EL (cell line): ENCODE measurements at places on chromosomes 11 and 22.
A peak's percentile ranks its signal among the peaks of the same experiment; 100 is the strongest.

DNA sequence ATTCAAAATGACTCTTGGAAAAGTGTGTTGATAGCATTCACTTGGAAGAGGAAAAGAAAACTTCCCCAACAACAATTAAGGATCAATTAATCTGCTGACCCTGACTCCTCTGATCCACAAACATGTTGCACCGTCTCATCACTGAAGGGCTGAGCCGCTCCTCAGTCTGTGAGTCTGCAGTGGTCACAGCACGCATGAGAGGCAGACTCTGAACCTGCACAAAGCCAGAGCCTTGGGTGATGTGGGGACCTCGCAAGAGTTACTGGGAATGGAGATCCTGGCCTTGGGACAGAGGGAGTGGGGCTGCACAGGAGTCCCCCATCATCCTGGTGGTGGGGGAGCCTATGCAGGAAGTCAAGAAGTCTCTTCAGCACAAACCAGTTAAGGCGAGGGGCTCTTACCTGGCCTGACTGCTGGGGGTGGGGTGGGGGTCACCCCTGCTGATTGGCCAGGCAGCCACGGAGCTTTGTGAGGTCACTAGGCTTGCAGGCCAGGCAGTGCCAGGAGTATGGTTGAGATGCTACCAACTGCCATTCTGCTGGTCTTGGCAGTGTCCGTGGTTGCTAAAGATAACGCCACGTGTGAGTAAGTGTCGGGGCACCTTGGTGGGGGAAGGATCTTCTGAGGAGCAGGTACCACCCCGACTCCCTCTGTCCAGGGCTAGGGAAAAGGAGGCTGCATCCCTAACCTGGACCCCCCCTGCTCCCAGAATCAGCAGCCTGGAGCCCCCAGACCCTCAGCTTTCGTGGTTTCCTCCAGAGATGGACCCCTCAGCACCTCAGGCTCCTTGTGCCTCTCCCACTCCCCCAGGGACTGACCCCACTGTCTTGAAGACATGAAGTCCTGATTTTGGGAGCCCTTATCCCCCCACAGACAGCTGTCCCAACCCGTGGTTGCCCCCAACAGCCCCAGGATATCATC lies at the start of gene ACR:
TSS of gene ACR (plus strand) at position 477 of the 921 bp plus-strand sequence. CDS start at position 509, 32 bp downstream.
- no peak for DNase-seq

DNA sequence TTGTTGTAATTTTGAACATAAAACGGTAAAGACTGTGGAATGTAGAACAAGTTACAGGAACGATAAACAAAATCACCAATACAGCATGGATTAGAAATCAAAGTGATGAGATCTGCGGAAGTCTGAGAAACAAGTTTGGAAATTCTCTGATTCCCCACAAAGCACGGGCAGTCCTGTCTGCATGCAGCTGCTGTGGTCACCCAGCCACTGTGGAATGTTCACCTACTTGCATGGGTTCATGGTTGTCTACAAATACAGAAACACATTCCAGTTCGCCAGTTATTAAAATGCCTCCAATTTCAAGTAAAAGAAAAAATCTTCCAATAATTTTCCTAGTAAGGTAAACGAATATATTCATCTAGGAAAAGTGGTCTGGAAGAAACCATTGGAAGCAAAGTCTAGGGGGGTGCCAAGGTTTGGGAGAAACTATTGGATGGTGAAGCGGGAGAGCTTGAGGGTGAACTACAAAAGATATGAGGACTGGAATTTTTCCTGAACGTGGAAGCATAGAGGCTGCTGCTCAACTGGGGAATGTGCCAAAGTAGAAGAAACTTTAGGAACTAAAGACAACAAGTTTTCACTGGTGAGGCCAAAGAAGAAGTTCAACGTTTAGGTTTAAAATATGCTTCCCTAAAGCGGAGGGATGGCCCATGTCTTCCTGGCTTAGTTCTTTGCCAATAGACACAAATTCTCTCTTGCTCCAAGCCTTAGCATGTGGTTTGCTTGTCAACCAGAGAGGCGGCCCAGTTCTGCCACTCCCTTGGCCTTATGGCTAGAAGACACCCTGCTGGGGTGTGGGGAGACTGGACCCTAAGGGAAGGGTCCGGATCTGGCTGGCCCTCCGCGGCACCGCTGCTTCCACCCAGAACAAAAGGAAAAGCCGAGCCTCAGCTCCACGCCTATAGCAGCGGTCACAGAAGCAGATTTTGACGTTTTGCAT lies 70.2 kb downstream of the CTTN start:
- no peak for DNase-seq

DNA sequence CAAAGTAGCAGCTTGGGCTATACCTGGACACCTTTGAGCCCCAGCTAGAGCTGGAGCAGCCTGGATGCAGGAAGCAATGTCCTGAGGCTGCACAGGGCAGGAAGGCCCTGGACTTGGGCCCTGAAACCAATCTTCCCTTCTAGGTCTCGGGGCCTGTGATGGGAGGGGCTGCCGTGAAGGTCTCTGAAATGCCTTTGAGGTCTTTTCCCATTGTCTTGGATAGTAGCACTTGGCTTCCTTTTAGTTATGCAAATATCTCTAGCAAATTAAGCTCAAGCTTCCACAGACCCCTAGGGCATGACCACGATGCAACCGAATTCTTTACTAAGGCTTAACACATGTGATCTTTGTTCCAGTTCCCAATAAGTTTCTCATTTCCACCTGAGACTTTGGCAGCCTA lies 40.0 kb downstream of the LINC01488 start:
- no peak for DNase-seq

DNA sequence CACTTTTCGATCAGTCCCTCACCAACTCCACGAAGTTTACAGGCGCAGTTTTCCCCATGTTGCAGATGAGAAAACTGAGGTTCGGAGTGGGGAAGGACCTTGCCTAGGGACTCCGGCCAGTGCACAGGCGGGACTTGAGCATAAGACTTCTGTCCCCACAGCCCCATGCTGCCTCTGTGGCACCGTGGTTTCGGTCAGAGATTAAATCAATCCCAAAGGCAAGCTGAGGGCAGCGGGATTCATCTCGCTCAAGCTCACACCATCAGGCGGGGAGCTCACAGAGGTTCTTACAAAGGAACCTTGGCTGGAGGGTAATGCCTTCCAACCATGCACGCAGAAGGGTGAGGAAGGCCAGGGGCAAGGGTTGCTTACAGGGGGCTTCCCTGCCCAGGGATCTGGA lies 115.5 kb downstream of the PHF21B start:
- no peak for DNase-seq

DNA sequence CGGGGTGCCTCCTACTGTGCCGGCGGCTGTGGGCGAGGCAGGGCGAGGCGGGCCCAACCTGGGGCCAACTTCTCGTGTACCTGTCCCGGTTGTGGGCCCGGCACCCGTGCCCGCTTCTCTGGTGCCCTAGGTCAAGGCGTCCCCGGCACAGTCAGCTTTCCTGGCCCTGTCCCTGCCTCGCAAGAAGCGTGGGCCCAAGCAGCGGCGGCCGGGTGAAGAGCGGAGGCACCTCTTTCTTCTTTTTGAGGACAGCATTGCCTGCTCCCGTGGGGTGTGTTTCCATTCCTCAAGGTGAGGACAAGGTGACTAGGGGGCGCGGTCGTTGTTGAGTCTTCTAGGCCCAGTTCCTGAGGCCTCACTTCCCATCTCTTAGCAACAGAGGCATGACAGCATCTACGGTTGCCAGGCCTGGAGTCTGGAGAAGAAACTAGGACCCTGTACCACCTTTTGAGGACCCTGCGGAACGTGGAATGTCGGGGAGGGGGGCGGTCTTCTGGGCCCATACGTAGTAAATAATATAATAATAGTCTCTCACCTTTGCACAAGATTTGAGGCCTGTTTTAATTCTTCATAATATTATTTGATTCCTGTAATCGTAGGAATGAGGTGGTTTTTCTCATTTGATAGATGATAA lies 418 bp downstream of the ACO2 start:
- DNase-seq: no peak

DNA sequence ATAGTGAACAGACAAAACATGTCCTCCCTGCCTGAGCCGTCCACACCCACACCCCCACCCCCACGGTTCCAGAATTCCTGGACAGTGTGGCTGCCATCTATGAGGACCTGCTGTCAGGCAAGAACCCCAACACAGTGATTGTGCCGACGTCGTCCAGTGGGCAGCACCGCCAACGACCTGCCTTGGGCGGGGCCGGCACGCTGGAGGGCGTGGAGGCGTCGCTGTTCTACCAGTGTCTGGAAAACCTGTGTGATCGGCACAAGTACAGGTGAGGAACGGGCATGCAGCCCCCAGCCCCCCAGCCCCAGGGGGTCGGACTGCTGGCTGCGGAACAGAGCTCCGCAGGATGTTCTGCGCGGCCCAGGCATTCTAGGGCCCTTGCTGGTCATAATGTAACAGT lies 19.7 kb downstream of the ARFGAP2 start:
- DNase-seq: no peak

DNA sequence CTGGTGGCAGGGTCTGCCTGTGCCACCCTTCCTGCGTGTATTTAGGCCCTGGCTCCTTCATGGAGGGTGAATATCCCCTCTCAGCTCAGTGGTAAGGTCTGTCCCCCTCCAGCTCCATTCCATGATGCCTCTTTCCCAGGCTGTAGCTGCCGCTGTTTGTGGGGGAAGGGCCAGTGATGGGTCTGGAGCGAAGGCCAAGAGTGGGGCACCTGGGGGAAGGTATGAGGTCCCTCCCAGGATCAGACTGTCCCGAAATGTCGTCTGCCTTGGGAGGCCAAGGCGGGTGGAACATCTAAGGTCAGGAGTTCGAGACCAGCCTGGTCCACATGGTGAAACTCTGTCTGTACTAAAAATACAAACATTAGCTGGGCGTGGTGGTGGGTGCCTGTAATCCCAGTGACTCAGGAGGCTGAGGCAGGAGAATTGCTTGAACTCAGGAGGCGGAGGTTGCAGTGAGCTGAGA lies 1.1 kb downstream of the CD151 start:
- no peak for DNase-seq

GRCh38 chr11:94728541-94728940 lies 39.6 kb upstream of the AMOTL1 start:
- DNase-seq: peak; percentile 63

GRCh38 chr11:61281581-61282250 lies 13.4 kb downstream of the VWCE start:
- DNase-seq: peak; percentile 25

DNA sequence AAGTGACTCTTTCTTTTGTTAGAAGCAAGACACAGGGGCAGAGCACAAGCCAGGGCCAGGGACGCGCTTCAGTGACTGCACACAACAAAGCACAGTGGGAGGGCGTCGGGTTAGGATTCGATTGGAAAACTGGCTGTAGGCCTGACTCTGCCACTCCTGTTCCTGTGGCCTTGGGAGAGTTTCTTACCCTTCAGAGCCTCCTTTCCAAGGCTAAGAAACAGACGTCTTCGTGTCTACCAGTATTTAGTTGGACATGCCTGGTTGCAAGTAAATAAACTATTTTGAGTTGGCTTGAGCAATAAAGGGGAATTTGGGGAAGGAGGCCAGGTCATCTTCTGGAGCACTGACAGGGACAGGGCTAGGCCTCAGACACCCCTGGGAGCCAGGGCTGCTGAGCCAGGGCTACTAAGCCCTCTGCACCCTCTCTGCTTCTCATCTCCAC lies 549.1 kb downstream of the INSC start:
- DNase-seq: no peak
